Ascending aorta (tissue), 2 donors: ENCODE measurements at places on chromosomes 12 and 14.

GRCh38 chr14:67493092-67493717 is 4.7 kb upstream of the TMEM229B start:
- no peak for DNase-seq

DNA sequence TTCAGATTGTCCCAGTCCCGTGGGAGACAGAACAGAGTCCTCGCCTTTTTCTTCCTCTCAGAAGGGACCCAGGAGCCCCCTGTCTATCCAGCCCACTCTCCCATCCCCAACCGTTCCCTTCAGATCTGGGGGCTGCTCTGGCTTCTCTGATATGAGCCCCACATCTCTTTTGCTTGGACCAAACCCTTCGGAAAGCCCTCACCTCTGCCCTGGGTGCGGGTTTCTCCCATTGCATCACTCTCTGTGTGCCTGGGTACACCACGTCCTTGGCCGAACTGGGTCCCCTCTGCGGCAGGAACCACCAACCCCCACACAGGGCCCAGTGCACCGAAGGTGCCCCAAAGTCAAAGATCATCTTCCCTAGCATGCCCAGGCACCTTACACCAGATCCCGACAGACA is 87.8 kb downstream of the DICER1 start:
- DNase-seq = peak; percentile 33

GRCh38 chr12:80045594-80045993 is 53.7 kb upstream of the OTOGL start:
- DNase-seq = no peak

DNA sequence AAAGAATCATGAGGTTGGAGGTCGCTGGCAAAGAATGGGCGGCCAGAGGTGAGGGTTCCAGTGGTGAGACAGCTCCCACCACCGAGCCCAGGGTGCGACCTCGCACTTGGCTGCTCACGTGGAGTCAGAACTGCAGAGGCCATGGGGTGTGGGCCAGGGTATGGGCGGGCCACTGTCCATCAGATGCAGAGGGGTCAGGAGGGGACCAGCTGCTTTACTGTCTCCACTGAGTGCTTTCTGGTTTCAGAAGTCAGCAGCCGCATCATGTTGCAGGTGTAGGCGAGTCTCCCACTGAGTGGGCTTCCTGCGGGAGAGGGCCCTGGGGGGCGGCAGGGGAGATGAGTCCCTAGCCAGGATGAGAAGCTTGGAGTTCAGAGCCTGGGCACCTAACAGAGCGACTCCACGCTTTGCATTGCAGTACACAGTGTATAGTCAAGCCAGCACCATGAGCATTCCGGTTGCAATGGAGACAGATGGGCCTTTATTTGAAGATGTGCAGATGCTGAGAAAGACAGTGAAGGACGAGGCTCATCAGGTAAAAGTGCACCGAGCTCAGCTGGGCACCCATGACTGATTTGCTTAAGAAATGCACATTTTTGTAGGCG is 46.9 kb upstream of the DYNC1H1 start:
- no peak for DNase-seq

GRCh38 chr12:120960657-120961056 is 17.7 kb upstream of the HNF1A start:
- no peak for DNase-seq

DNA sequence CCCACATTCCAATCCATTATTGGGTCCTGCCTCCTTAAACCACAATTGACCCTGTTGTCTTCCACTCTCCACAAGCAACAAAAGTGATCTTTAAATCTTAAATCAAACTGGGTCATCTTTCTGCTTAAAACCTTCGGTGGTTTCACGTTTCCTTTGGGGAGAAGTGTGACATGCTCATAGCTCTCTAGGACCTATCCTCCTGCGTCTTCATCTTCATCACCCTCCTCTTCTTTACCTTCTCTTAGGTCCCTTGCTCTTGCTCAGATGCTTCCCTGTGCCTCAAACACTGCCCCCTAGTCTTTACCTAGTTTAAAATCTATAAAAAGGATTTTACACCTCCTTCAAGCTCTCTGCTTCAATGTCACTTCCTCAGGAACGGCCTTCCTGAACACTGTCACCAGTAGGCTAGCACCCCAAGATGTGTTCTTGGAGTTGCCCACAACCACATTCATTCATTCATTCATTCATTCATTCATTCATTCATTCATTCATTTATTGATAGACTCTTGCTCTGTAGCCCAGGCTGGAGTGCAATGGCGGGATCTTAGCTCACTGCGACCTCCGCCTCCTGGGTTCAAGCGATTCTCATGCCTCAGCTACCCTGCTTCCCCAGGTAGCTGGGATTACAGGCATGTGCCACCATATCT is 46.8 kb downstream of the GALNT4 start:
- DNase-seq = no peak

DNA sequence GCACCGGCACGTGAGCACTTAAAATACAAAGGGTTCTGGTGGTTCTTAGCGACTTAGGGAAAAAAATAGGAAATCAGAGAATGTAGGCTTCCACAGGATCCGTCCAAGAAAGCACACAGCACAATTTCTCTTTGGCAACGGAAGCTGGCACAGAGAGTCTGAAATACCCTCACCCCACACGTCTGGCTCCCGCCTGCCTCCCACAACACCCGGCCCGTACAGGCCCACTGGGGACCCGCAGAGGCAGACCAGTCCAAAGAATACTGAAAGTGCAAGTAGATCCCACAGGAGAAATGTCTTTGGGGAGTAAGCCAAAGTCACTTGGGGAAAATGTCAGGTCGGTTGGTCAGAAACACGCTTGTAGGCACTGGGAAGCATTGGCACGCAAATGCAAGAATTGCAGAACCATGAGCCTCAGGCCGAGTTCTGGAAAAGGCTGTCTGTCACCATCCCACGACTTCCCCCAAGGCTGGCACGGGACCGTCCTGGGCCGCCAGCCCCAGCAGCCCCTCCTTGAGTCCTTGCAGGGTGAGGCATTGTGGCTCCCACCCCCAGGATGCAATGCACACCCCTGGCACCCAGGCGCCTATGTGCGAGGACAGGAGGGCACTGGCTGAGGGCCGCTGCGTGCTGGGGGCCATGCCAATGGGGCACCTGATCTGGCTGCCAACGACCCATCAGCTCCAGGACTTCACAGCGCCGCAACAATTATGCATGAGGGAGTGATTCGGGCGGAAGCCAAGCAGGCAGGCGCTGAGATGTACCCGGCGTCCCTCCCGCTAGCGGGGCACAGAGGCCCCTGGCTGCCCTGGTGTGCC is 29.7 kb downstream of the CHGA start:
- DNase-seq = no peak

- no peak for DNase-seq
Observed at GRCh38 chr14:65772921-65773574, 360.5 kb downstream of the FUT8 start.

DNA sequence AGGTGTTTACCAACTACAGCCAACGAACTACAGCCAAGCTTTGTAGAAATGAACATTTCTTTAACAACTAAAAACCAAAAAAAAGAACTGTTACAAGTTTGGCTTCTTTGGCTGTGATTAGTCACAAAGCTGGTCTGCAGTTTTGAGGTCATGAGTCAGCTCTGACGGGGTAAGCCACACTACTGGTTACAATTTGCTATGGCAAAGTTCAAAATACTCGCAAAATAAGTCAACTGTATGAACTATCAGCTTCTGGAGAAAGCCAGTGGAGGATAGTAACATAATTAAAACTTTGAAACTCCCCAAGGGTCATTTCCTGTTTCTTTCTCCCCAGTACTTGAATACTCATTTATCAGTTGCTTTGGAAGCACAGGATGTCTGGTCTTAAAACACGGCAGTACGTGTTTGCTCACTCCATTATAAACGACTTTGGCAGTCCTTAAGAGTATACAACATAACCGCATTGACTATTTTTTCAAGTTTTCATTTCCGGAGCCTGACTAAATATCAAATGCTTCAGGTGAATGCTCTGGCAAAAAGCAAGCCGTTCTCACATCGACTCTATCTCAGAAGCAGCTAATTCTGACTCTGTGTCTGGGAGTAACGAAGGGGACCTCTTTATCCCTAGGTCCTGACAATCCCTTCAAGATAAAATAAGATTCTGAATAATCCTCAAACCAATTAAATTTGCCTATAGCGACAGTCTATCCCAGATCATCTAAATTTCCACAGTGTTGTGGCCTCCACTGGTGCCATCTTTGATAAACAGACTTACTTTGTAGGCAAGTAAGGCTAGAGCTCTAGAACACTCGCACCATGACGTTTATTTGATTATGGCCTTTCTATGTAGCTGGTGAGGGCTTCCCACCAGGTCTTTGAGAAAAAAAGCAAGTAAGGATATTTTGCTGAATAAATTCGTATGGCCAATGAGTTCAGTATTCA is 10.6 kb downstream of the PHLDA1 start:
- no peak for DNase-seq

DNA sequence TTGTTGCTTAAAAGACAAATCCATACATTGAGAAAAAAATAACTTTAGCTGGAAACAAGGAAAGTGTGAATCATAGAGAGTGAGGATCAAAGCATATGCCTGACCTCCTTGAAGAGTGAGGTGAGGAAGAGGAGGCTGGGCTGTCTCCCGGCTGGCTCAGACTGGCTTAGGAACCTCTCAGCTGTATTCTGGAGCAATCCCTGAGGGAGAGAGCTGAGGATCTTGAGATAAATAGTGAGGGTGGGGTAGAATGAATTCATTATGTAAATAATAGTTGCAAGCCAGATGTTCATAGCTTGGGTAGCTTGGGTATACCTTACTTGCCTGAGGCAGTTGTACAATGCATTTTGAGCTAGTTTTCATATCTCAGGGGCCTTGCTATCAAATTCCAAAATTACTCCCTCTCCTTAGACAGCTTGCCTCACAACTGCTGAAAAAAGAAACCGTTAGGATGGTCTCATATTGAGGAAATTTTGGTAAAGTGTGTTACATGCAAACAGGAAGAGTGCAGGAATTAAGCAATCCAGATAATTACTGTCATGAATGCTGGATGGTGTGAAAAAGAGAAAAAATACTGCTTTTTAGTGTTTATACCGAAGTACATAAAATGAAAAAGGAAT is 30.5 kb upstream of the SLC15A5 start:
- DNase-seq = no peak

- no peak for DNase-seq
Observed at GRCh38 chr12:99911967-99912366, 72.8 kb downstream of the ANKS1B start.

GRCh38 chr12:14938301-14938700 is at the start of gene ERP27:
Gene ERP27, minus strand, starts transcription at chr12:14938537. Its CDS starts 29 bp downstream, at chr12:14938508.
- no peak for DNase-seq

DNA sequence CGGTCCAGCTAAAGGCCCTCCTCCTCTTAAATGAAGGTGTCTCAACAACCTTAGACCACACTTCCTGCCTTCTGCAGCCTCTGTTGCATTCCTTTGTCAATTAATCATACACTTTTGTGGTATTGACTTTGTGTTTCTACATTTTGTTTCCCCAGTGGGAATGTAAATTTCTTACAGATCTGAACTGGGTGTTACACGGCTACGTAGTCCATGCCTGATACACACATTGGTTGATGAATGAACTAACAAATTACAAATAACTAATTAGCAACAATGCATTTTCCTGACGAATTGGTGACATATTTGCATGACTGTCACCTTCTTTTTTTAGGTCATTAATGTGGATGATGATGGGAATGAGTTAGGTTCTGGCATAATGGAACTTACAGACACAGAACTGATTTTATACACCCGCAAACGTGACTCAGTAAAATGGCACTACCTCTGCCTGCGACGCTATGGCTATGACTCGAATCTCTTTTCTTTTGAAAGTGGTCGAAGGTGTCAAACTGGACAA is 15.2 kb upstream of the CCT2 start:
- no peak for DNase-seq

- DNase-seq = no peak
Observed at GRCh38 chr12:20421421-20421820, 53.1 kb downstream of the PDE3A start.

DNA sequence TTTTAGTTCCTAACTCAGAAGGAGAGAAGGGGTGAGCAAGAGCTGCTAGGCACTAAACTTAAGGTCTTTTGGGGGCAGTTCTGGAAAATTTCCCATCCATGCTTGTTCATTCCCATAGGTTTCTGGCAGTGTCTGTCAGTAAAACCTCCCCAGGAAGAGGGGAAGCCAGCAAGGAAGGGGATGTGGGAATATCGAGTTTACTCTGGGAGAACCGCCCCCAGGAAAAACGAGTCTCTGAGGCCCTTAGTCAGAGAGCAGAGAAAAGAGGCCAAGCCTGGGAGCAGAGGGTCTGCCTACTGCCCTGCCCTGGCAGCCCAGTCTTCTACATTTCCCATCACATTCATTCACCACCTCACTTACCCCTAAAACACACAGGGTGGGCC is 55.9 kb downstream of the TMCC3 start:
- DNase-seq = no peak

DNA sequence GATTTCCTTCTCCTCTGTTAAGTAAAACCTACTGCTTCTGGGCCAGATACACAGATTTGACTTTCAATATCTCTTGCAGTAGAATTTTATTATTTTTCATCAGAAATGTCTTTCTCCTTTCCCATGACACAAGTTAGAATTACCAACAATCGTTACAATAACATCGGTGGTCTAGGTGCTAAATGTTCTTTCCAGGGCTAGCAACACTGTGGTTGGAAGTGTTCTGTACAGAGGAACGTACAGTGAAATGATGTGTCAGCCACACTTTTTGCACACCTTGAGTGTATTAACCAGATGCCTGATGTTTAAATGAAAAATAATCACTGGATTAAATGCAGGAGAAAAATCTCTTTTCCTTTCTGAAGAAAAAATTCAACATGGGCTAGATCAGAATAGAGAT is 27.7 kb upstream of the KLRD1 start:
- DNase-seq = no peak

DNA sequence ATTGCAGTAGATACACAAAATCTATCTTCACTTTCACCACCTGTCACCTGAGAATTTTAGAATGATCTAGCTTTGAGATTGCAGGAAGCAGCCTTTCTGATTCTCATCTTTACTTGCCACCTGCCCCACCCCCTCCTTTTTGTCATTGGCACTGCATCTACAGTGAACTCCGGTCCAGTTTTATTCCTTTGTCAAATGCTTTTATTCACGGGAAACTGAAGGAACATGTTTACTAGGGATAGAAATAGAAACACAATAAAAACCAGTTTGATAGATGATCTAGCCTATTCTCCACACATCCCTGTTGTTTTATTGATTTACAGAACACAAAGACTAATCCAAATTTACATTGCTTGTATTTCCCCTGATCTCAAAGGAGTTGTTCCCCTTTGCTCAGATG is 471.7 kb upstream of the STXBP6 start:
- DNase-seq = no peak

- DNase-seq = no peak
Observed at GRCh38 chr12:129614221-129614885, 289.5 kb downstream of the TMEM132D start.

DNA sequence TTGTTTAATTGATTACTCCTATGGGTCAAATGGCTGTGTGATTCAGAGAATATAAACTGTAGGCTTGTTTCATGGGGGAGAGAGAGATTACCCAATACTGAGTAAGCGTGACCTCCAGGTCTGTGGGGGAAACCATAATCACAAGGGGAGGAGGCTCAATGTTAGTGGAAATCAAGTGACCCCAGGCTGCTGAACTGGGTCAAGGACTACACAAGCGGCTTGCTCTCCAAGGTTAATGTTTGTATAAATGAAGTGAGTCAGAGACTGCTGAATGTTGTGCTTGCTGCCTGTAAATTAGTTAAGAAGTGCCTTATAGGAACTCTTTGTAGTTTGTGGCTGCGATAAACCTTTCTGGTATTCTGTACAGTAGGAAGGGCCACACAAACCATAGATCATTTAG is 479.7 kb downstream of the AACS start:
- no peak for DNase-seq
